ENCODE measurements at places on chromosomes 12 and 14. TPM values are rescaled to one million over a fixed set of nuclear protein-coding genes. Genes with fewer than 3 reads are reported as not detected.

Gene ABCD2
- not detected for total RNA-seq

Gene SPIC
- total RNA-seq: not detected

Gene SLC41A2
- 50.0 TPM for total RNA-seq

- DNase-seq: no peak
Measured at GRCh38 chr14:105091054-105091516, 25.9 kb upstream of the GPR132 start.

DNA sequence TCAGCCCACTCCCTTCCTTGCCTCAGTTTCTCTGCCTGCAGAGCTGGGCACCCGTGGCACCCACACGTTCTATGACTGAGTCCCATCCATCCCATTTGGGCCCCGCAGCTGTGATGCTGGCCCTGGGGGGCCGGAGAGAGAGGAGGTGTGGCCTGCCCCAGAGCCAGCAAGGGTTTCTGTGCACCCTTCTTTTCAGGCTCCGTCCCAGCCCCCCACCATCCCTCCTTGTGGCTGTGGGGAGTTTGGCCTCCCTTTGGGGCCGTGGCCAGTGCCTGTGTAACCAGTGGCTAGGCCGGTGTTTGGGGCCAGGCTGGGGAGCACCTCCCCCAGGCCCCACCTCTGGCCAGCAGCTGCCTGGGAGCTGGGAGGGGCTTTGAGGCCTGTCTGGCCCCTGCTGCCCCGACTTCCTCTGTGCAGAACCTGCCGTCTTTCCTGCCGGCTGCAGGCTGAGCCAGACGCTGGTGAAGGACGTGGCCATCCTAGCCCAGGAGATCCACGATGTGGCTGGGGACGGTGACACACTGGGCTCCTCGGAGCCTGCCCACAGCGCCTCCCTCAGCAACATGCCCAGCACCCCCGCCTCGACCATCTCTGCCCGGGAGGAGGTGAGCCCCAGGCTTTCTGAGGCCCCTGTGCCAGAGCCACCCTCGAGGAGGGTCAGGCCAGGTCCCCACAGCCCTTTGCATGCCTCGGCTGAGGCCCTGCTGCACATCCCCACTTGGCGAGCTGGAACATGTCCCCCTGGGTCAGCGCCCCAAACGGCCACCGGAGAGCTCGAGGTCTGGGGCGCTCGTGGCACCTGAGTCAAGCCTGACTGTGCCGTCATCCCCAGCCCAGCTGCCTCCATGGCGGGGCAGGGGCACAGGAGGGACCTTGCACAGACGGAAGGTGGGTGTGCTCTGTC lies 27.7 kb downstream of the CEP170B start:
- no peak for DNase-seq

- no peak for DNase-seq
Measured at GRCh38 chr12:55818886-55819285, 1.0 kb downstream of the ORMDL2 start.

- DNase-seq: no peak
Measured at GRCh38 chr14:63448841-63449240, 94.3 kb downstream of the PPP2R5E start.

GRCh38 chr14:75188520-75189268 lies 12.3 kb upstream of the TMED10 start:
- DNase-seq: no peak

DNA sequence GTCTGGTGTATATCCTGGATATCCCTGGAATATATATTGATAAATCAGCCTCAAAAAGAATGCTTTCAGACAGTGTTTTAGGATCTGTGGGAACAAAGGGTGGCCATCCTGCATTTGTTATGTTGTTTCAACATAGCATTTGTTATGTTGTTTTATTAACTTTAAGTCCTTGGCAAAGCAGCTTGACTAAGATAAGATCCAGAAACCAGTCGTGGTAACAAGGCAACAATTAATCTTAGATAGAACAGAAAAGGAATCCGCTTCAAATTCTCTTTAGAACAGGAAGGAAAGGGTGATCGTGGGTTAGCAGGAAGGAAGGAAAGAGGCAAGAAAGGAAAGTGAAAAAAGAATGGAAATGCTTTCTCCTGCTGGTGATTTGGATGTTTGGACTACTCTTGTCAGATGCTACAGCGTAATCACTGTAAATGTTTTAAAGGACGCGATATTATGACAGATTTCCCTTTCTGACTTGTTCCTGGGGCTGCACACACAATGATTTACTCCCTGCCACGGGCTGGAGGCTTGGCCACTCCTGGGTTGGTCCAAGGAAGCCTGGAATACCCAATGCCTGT lies 443.3 kb downstream of the DPF3 start:
- DNase-seq: no peak

GRCh38 chr14:101573289-101573688 lies 12.0 kb downstream of the DIO3 start:
- no peak for DNase-seq

GRCh38 chr14:105144666-105145380 lies 23.8 kb downstream of the JAG2 start:
- no peak for DNase-seq

- DNase-seq: no peak
Measured at GRCh38 chr12:28223025-28223554, 32.8 kb downstream of the CCDC91 start.

DNA sequence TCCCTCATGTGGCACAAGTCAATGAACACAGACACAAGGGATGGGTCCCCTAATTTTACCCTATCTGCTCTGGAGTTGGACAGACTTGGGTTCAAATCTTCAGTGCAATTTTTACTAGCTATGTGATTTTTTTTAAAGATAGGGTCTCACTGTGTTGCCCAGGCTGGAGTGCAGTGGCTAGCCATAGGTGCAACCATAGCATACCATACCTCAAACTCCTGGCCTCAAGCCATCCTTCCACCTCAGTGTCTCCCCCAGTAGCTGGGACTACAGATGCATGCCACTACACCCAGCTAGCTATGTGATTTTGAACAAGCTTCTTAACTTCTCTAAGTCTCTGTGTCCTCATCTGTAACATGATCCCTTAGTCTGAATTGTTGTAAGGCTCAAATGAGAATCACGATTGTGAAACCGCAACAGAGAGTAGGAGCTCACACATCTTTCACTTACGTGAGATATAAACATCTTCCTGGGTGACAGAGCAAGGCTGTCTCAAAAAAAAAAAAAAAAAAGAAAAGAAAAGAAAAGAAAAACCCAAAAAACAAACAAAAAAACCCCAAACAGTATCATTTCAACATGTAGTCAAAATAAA lies 4.7 kb downstream of the CALCOCO1 start:
- DNase-seq: no peak

DNA sequence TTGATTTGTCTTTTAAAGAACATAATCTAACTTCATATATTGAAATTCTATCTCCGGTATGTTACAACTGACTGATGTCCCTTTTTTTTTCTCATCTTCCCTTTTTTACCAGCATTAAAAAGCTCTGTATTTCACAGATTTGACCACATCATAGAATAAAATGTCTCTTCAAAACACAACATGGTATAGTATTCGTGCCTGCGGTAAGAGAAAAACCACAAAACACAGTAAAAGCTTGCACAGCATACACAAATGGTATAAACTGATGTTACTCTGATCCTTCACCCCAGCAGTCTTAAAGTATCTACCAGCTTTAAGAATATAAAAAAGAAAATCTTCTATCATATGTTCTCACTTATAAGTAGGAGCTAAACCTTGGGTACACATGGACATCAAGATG lies 83.4 kb downstream of the HECTD1 start:
- DNase-seq: no peak

DNA sequence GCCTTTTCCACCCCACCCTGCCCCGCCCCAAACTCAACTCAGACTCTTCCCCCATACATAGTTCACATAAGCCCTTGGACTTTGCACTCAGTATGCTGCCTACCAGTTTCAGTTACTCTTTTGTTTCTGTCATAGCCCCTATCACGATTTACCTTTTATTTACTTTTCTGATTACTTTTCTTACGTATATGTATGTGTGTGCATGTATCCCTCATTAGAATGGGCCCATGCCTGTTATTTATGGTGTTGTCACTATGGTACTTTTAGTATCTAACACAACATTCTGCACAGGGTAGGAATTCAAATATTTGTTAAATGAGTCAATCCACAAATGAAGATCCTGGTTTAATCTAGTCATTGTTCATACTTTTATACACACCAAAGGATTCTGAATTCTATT lies 16.5 kb upstream of the LUM start:
- DNase-seq: no peak

DNA sequence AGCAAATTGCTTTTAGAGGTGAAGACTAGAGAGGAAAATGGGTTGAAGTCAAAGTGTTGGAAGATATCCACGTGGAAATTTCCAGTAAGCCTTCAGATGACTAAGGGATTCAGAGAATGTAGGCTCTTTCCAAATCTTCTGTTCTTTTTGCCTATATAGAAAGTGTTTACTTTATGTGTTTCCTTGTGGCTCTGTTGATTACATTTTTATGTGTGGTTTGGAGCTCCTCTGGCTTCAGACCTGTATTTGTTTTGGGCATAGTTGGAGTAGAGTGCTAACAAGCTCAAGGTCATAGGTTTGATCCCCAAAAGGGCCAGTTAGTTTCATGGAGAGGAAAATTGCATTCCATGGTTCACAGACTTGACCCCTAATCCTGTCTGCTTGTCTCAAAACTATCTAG lies 91.9 kb downstream of the IGF1 start:
- no peak for DNase-seq

Data from kidney epithelial cell (primary cell).